ENCODE measurements at places on chromosomes 4 and X. TPM values are rescaled to one million over a fixed set of nuclear protein-coding genes. Genes with fewer than 3 reads are reported as not detected.

DNA sequence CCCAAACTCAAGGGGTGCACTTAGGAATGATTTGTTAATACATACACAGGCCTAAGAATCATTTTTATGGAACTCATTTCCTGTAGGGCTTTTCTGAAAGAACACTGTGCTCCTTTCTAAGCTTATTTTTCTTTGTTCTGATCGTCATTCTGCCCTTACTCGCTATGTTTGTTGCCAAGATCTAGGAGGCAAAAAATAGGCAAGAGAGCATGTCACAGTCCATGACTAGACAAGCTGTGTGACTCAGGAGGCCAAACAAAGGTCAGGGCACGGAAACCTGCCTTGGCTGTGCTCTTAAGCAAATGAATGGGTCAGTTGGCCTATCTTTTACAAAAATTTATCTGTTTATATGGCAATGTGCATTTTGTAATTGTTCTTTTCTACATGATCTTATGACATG is 42.5 kb upstream of the C1GALT1C1 start:
- no peak for DNase-seq
- no peaks in the 10 kb centered on the region for H3K36me3 ChIP-seq
- H3K27ac ChIP-seq = no peak overlapping the region
- no peaks in the 10 kb centered on the region for H3K27me3 ChIP-seq
- no peaks in the 10 kb centered on the region for H3K4me1 ChIP-seq

DNA sequence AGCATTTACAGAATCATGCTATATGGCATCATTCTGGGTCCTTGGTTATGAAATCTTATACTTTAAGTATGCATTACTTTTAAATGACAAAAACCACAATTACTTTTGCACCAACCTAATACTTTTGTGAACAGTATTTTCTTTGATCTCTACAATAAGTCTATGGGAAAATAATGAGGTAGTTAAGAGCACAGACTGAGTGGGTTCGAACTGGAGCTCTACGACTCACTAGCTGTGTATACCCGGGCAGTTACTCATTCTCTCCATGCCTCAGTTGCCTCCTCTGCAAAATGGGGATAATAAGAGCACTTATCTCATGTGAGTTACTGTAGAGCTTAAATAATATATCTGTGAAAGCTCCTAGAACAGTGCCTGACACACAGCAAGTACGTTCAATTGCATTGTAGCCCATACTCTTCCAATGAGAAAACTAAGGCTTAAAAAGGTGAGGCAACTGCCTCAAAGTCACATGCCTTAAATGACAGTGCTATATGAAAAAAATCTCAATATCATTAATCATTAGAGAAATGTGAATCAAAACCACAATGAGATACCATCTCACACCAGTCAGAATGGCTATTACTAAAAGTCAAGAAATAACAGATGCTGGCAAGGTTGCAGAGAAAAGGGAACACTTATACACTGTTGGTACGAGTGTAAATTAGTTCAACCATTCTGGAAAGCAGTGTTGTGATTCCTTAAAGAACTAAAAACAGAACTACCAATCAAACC is 151.5 kb downstream of the CHIC2 start:
- no peaks in the 10 kb centered on the region for H3K27me3 ChIP-seq
- no peak overlapping the region for H3K4me3 ChIP-seq
- DNase-seq = no peak
- H3K36me3 ChIP-seq = no peaks in the 10 kb centered on the region
- H3K4me1 ChIP-seq = peaks cover 4% of the 10 kb centered on the region

The HMGN5 gene
- total RNA-seq = 4.8 TPM

The CHST7 gene
- 3.6 TPM for total RNA-seq

The RAB28 gene
- total RNA-seq = 40.2 TPM

The RBM47 gene
- not detected for total RNA-seq
